ENCODE measurements at places on chromosomes 11 and 22.

- peak; percentile 56 for DNase-seq
Observed at GRCh38 chr11:100574894-100575769, 112.0 kb upstream of the ARHGAP42 start.

DNA sequence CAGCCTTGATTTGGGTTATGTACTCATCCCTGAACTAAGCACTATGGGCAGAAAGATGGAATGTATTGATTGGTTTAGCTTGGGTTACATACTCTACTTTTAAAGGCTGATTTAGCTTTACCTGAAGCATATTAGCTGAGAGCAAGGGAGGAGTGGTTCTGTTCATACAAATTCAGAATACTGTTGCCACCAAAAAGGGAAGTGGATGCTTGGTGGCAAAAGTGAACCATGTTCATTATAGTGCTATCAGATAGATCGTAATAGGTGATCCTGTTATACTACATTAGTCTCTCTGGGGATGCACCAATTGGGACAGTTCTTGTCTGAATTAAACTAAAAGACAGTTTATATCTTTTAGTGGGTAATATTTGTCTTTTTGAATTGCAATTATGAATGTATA lies 44.5 kb upstream of the RRM1 start:
- no peak for DNase-seq

- no peak for DNase-seq
Observed at GRCh38 chr22:36253523-36254490, 874 bp downstream of the APOL1 start.

- DNase-seq = no peak
Observed at GRCh38 chr11:120217526-120217925, 6.7 kb downstream of the OAF start.

DNA sequence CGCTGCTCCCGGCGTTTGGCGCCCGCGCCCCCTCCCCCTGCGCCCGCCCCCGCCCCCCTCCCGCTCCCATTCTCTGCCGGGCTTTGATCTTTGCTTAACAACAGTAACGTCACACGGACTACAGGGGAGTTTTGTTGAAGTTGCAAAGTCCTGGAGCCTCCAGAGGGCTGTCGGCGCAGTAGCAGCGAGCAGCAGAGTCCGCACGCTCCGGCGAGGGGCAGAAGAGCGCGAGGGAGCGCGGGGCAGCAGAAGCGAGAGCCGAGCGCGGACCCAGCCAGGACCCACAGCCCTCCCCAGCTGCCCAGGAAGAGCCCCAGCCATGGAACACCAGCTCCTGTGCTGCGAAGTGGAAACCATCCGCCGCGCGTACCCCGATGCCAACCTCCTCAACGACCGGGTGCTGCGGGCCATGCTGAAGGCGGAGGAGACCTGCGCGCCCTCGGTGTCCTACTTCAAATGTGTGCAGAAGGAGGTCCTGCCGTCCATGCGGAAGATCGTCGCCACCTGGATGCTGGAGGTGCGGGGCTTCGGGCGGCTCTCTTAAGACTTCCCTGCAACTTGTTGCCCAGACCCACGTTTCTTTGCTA lies at the start of gene CCND1:
Gene CCND1 (plus strand): TSS at position 162 of the 587 bp plus-strand sequence. CDS start 158 bp downstream, at position 320.
- DNase-seq = peak; percentile 89

- DNase-seq = no peak
Observed at GRCh38 chr11:1892116-1892515, 421 bp upstream of the PRR33 start.

- no peak for DNase-seq
Observed at GRCh38 chr11:113907681-113908080, 3.1 kb downstream of the HTR3B start.

DNA sequence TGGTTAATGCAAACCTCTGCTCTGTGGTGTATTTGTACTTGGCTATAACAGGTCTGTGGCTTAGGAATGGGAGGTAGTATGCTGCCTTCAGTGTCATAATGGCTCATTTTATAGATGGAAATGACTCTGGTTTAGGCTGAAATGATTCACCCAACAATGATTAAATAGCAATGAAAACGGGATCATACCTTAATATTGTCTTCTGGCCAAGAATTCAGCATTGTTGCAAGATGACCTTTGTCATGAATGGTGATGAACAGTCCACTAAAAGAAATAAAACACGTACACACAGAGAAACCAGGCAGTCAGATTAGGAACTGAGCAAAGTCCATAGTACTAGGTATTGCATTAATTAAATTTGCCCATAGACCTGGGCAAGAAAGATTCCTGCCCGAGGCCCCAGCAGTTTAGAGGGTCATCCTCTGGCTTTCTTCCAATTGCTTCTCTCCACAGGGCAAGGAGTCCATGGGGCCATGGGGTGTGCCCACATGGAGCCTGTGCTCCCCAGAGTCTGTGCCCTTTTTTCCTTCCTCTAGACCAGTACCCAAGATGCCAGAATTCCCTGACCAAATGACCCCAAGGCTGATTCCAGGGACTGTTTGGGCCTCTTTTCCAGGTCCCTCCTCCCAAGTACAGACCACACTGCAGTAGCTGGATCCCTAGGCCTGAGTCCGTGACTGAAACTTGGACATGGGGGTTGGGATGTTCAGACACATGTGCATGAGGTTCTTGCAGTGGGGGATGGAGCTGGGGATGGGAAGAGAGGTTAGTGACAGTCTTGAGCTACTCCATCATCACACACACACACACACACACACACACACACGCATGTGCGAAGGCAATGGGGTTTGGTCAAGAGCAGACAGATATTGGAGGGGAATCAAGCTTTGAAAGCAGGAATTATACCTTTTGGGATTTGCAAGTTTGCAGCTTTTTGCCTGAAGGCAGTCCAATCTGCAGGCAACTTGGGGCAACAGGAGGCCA lies 134.2 kb downstream of the CCDC81 start:
- peak; percentile 82 for DNase-seq

DNA sequence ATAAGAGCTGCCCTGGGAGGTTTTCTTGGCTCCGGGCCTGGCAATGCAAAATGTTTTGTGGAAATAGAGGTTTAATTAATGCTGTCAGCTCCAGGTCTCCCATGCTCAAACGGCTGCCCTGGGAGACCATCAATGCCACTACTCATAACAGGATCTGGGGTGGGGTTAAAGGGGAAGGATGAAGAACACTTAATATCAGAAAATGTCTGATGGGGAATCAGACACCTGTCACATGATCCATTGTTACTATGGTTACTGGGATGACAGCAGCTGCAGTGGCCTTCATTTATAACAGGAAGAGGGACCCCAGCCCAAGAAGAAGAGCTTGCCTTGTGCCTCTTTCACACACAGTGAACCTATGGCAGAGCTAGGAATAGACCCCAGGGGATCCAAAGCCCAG lies 2.2 kb upstream of the SYT13 start:
- no peak for DNase-seq

GRCh38 chr11:94558468-94558867 lies 8.7 kb upstream of the PIWIL4 start:
- no peak for DNase-seq

GRCh38 chr11:92475819-92476218 lies 251.2 kb downstream of the FAT3 start:
- DNase-seq = no peak

DNA sequence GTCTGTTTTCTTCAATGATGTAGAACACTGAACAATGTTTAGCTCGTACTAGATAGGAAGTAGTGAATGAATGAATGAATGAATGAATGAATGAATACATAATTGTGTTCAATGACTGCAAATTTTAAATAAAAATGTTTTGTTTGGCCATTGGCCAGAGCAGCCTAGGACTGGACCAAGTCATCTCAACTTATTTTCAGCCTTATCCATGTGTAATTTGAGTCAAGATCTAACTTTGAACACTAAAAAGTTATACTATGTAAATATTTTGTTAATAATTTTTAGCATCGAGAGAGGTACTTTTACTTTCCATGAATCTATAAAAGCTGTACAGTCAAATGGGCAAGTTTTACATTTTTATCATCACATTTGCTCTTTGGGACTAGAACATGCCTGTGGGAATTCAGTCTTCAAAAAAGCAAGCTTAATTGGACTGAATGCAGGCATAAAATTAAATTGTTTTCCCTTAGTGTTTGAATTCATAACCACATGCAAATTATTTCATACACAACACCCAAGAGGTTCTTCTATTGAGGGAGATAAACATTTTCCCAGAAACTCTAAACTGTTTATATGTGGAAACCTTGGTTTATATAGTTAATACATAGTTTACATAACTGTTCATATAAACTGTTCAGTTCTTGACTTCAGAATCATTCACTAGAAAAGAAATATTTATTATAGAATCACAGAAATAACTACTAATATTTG lies 222.1 kb upstream of the ANO3 start:
- DNase-seq = no peak

DNA sequence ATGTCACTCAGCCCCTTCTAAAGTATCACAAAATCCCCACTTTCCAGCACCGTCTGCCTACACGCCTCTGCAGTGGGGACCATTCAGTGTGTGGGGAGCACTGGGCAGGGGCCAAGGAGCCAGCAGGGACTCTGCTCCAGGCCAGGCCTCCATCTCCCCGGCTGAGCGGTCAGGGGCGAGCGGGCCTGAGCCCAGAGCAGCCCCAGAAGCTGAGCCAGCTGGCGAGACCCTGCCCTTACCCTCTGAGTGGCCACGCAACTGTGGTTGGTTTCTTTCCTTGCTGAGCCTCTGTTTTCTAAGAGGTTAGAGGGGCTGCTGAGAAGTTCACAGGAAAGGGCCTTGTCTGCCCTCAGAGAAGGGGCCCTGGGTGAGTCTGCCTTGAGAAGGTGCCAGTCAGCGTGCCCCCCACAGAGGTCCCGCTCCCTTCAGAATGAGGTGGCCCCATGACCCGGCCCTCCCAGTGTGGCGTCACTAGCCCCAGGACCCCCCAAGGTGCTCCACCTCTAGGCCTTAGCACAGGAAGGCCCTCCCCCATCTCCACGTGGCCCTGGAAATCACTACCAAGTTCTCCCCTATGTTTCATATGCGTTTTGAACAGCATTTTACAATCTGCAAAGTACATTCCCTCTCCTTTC lies 46.9 kb downstream of the WNT11 start:
- no peak for DNase-seq

DNA sequence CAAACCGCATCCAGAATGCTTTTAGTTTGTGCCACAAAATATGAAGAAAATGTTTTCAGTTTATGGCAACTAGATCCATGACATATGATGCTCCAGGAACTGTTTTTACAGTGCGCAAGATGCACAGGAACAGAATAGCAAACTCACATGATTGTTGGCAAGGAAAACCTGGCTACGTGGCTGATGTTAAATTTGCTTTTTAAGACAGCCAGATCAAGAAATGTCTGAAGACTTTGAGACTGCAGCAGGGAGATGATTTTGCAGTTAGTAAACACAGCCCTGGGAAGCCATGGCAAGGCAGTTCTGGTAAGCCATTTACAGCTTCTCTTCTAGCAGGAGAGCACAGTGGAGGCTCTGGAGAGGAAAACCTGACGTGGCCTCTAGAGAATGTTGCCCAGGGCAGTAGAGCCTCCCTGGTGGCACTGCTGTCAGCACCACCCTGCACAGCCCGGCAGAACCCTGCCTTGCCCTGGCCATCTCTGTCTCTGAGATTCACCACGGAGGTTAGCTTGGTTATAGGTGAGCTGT lies 69.8 kb upstream of the TNRC6B start:
- DNase-seq = peak; percentile 20

DNA sequence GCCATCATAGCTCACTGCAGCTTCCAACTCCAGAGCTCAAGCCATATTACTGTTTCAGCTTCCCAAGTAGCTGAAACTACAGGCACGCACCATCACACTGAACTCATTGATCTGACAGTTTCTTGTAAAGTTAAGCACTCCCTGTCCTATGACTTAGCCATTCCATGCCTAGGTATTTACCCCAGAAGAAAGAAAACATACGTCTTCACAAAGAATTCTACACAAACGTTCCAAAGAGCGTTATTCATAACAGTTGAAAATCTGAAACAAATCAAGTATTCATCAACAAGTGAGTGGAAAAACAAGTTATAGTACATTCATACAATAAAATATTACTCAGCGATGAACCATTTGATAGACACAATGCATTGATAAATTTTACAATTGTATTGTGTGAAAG lies 7.8 kb upstream of the NLRP10 start:
- DNase-seq = no peak

- no peak for DNase-seq
Observed at GRCh38 chr11:79503028-79503427, 62.2 kb upstream of the TENM4 start.

DNA sequence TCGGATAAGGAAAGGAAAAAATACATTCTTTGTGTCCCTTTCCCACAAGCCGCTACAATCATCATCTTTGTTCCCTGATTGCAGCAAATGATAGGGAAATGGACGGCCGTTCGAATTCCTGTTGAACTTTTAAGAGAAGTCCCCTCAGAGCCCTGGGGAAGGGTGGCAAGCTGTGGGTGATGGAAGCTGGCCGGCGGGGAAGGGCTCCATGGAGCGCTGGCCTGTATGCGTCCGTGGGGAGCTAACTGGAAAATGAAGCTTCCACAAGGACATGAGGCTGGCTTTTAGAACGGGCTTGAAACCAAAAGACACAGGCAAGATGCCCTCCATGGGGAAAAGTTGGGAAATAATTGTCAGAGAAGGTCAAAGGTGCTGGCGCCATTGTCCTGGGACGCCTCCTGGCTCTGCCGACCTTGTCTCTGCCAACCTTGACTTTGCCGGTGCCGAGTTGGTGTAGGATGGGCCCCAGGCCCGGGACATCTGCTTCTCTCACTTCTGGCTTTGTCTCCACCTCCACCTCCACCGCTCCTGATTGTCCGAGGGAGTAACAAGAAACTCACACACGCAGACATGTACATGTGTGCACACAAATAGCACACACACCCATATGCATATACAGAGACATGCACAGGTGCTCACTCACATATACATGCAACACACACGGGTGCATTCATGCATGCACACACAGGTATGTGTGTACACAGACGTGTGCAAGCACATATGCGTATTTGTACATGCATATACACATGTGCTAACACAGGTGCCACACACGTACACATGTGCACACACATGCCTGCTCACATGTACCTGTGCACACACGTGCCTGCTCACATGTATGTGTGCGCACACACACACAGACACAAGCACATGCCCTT lies 14.5 kb upstream of the PPARA start:
- DNase-seq = no peak

- DNase-seq = peak; percentile 29
Observed at GRCh38 chr11:96112192-96113128, 188.6 kb upstream of the MTMR2 start.

GRCh38 chr22:47681411-47682165 lies 919.1 kb downstream of the TBC1D22A start:
- DNase-seq = no peak

Data from dermis microvascular lymphatic vessel endothelial cell (primary cell).